ENCODE measurements at places on chromosomes 2 and 18.

DNA sequence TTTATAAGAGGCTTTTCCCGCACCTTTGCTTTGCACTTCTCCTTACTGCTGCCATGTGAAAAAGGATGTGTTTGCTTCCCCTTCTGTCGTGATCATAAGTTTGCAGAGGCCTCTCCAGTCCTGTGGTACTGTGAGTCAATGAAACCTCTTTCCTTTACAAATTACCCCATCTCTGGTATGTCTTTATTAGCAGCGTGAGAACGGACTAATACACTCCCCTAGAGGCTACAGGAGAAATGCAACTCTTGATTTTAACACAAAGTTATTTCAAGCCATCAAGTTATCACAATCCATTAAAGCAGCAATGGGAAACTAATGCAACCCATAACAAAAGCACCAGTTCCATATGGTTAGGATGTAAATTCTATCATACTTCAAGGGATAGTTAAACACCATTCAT, 1378.8 kb upstream of the DDX18 start:
- no peak for DNase-seq

DNA sequence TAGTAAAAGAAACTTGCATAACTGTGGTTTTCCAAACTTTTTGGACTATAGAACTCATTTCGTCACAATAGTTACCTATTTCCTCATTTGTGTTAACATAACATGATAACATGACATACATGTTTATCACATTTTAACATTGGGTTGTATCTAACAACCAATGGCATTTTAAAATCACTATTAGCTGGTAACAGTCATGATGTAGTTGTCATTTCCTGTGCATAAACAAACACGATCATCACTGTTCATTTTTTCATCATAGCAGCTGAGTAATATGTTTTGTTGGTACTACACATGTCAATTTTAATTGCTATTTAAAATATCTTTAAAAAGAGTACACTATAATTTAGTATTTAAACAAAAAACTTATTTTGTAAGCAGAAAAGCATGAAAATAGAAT, 402.4 kb downstream of the SATB2 start:
- DNase-seq, result no peak

DNA sequence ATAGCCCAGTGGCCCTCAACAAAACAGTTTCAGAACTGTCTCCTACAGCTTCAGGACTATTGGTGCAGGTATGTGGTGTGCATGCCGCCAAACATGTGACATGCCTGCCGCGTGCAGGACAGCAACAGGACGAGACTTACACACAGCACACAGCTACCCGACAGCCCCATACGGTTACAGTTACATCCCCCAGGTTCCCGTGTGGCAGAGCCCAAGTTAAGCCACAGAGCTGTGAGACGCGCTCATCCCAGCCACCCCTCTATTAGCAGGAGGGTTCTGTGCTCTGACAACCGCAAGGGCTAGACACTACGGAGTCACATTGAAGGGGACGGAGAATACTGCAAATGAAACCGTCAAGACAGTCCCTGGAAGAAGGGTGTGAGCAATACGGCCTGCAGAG, 16.4 kb upstream of the TUBB6 start:
- DNase-seq, result no peak

DNA sequence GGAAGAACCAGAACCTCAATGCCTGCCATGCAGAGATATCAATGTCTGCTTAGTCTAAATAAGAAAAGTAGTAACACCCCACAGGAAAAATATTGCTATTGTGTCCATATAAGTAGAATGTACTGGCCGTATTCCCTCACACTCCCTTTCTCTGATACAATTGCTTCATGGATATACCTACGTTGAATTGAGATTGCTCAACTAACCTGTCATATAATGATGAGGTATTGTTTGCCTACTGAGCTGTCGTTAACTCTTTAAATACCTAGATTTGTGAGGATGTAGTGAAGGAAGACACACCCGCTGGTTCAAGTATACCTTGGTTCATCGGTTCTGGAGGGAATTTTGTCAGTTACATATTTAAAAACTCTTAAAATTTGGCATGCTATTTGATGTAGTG, 480.7 kb upstream of the TCF4 start:
- DNase-seq, result no peak
